ENCODE measurements at places on chromosomes 13 and 19.

DNA sequence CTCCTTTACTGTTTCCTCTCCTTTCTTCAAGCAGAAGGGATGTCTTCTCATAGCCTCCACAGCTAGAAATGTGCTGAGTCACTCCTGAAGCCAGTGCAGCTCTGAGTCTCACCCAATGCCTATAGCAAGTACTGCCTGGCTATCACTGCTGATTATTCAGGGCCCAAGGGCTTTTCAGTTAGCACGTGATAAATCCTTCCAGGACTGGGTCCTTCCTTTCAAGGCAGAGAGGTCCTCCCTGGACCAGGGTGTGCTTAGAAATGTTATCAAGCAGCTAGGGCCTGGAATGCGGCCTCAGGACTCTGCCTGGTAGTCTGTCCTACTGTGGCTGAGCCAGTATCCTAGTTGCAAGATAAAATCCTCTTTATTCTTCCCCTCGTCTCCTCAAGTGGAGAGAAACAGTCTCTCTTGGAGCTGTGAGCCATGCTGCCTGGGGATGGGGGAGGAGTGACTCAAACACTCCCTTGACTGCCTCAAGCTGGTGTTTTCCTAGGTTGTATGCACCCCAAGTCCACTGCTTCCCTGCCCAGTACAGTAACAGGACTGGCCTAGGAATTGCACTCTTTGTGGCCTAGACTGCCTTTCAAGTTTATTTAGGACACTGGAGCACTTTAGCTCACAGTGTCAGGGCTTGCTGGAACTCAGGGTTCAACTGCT lies 198.7 kb upstream of the SERP2 start:
- DNase-seq, result no peak

DNA sequence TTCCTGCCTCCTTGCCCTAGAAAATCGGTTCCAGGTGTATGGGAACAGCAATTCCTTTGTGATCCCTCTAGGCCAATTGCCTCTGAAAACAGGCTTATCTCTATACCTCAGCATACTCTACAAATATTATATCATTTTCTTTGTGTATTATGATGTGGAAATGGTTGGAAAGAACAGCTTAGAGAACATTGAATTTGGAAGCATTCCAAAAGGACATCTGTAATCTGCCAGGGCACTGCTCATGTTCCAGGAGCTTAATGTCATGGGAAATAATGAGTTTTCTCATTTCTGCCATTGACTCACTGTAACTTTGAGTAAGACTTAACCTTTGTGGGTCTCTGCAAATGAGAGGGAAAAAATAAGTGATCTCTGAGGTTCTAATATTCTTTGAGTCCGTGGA lies 147.3 kb downstream of the UFM1 start:
- no peak for DNase-seq

DNA sequence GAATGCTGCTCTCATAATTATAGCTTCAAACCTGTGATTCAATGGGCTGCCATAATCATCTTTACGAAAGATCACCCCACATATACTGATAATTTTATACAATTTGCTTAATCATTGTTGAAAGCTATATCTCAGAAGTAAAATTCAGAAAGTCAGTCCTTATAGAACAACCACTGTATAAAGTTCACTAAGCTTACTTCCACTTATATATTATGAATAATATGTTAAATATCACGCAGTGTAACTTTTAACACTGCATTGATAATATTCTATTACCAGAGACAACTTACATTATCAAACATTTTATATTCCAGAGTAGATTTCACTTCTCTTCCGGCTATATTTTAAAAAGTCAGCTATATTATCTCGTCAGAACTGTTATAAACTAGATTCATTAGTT lies 550.1 kb upstream of the PCDH20 start:
- DNase-seq, result no peak

- DNase-seq, result no peak
Observed at GRCh38 chr13:35484384-35484783, 7.9 kb upstream of the MAB21L1 start.
